ENCODE measurements at places on chromosomes 6 and 20. TPM values are rescaled to one million over a fixed set of nuclear protein-coding genes. Genes with fewer than 3 reads are reported as not detected.

The GATA5 gene
- total RNA-seq = not detected

DNA sequence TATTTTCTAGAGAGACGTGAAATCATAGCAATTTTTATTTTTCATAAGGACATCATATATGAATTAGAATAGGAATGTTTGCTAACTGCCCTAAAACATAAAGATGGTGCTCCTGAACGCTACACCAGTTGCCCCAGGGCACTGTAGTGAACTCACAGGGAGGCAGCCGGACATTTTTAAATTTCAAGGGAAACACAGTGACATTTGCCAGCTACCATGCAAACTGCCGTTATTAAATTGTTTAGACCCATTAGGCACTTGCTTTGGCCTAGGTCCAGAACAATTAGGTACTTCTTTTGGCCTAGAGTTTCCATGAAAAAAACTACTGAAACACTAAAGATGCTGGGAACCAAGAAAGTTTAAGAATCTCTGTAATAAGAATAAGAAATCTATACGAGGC, 24.9 kb upstream of the CFAP206 start:
- H3K27ac ChIP-seq = no peak overlapping the region
- DNase-seq = no peak
- H3K4me1 ChIP-seq = peaks cover 5% of the 10 kb centered on the region

GRCh38 chr6:139427199-139427598, 52.8 kb upstream of the CITED2 start:
- H3K27ac ChIP-seq = no peak overlapping the region
- no peaks in the 10 kb centered on the region for H3K4me1 ChIP-seq
- no peak overlapping the region for H3K4me3 ChIP-seq
- H3K36me3 ChIP-seq = peaks cover 1% of the 10 kb centered on the region
- peaks cover 19% of the 10 kb centered on the region for H3K27me3 ChIP-seq
- no peak for DNase-seq

The ZNF318 gene
- total RNA-seq = 6.7 TPM

DNA sequence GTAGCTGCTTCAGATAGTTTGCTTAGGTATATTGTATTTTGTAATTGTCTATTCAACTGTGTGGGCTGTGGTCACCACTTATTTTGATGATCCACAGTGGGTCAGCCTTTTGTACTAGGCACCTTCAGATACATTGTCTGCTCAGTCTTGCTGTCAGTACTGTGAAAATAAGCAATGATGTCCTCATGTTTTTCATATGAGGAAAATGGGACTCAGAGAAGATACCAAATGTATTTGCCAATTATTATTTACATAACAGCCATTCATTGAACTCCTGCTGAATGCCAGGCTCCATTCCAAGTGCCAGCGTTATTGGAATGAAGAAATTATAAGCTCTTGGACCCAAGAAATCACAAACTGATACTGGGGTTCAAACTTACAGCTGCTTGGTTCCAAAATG, 28.6 kb downstream of the MAPK14 start:
- H3K36me3 ChIP-seq = peaks cover 39% of the 10 kb centered on the region
- H3K27me3 ChIP-seq = no peaks in the 10 kb centered on the region
- H3K27ac ChIP-seq = no peak overlapping the region
- H3K4me3 ChIP-seq = no peak overlapping the region

DNA sequence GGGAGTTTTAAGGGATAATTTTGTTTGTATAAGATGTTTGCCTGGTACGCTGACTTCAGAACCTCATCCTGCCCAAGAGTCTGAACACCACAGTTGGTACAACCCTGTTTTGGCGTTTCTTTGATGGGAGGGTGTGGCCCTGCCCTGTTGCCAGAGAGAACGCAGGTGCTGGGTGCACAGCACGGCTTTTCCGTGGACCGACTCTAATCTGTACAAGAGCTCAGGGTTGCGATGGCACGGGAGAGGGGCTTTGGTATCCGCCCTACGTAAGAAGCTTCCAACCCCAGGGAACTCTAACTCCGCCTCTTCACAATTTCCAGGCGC, 1.3 kb downstream of the CYP24A1 start:
- peaks cover 64% of the 10 kb centered on the region for H3K27me3 ChIP-seq
- DNase-seq = no peak
- no peaks in the 10 kb centered on the region for H3K36me3 ChIP-seq
- H3K4me3 ChIP-seq = no peak overlapping the region

DNA sequence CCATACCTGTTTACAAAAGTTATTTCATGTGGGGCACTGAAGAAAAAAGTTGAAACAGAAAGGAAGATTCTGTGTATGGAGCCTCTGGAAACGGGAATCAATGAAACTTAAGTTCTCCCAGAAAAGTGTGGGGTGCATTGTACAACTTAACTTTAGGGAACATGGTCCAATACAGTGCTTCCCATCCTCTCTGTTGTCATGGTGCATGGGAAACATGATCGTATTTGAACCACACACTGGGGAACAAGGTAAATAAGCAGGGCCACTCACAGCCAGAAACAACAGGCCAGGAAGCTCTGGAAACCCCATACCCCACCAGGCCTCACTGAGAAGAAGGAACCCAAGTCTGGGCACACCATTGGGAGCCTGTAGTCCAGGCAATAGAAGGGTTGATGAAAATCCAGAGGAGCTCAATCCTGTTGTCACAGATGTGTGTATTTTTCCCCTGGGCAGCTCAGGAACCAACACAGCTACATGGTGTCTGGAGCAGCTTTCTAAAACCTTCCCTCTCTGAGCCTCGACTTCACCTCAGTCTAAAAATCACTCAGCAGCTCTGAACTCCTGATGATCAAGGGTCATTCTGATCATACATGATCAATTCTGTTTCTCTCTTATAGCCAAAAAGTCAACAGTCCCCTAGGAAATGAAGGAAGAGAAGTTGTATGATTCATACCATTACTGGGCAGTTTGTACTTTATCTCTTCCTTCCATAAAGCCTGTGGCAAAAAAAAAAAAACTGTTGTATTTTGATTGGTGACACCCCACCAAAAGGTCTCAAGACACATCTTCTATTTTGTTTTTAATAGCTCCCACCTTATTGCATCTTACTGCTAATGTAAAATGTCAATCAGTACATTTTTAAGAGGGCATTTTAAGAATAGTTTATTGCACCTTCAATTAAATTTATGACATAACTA, 198.5 kb upstream of the TAB2 start:
- peaks cover 62% of the 10 kb centered on the region for H3K4me1 ChIP-seq
- DNase-seq = no peak
- H3K4me3 ChIP-seq = no peak overlapping the region
- peak overlapping the region; percentile 56 for H3K27ac ChIP-seq
- no peaks in the 10 kb centered on the region for H3K27me3 ChIP-seq
- H3K36me3 ChIP-seq = peaks cover 49% of the 10 kb centered on the region

- no peaks in the 10 kb centered on the region for H3K36me3 ChIP-seq
- no peak overlapping the region for H3K27ac ChIP-seq
- H3K4me3 ChIP-seq = no peak overlapping the region
- no peaks in the 10 kb centered on the region for H3K27me3 ChIP-seq
Observed at GRCh38 chr6:45881705-45882467, 133.8 kb downstream of the CLIC5 start.

DNA sequence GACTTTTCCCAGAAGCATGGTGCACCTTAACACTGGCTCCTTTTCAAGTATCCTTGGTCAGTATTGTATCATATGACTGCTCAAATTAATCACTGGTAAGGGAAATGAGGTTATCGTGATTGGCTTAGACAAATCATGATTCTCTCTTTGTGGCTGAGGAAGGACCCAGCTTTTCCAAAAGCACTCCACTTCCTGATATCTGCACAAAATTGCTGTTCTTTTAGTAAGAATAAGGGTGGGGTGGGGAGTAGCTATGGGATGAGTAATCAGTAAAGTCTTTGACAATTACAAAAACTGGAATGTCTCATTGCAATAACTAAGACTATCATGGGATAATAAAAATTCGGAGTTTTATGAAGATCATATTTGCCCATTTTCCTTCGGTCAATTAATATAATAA, 9.0 kb upstream of the RIPPLY2 start:
- no peak for DNase-seq
- no peak overlapping the region for H3K4me3 ChIP-seq
- no peaks in the 10 kb centered on the region for H3K4me1 ChIP-seq
- no peak overlapping the region for H3K27ac ChIP-seq
- H3K27me3 ChIP-seq = peaks cover 13% of the 10 kb centered on the region

DNA sequence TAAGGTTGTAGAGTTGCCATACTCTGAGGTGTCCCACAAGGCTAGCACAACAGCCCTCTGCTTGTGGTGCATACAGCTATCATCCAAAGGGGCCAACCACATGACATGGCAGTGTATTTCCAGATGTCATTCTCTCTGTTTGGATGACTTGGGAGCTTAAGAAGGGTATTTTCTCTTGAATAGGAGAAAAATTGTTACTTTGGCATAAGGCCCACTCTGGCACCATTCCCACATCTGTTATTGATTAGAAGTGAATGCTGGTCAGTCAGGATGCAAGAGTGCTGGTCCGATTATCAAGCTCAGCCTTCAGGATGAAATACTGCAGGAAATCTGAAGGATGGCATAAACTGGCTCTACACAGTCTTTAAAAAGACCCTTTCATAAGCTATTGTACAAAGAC, 83.6 kb upstream of the C20orf144 start:
- H3K36me3 ChIP-seq = no peaks in the 10 kb centered on the region
- H3K4me3 ChIP-seq = no peak overlapping the region
- H3K4me1 ChIP-seq = no peaks in the 10 kb centered on the region
- no peak overlapping the region for H3K27ac ChIP-seq

DNA sequence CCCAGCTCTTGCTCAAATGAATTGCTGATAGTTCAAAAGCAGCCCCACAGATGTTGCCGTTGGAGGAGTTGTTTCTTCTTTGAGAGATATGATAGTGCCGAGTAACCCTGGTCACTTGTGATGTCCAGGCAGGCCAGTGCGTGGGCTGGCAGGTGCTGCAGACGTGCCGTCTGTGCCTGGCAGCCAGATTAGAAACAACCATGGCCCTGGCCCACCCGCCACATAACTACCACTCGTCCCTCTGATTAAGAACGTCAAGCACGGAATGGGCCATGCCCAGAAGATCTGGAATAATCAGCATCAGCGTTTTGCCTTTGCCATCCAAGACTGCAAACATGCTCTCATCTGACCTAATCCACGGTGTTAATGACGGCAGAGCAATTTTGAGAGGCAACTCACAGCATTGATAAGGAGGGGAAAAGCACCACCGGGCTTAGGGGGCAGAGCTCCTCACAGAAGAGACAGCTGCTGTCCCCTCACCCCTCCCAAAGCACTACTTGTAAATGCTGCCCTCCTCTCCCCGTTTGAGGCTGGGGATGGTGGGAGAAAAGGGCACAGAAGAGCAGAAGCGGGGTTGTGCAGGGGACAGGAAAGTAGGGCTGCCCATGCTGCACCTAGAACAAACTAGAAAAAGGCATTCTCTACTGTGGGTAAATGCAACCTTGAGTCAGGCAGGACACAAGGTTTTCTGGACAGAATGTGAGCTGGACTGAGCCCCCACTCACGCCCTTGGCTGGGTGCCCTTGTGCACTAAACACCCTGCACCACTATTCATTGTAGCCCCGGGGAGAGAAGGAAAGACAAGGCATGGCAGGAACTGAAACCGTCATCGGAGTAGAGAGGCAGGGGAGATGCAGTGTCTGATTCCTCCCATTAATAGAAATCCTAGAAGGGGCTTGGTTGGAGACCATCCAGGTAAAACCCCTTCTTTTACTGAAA, 5.3 kb upstream of the CPNE5 start:
- H3K36me3 ChIP-seq = no peaks in the 10 kb centered on the region
- H3K4me3 ChIP-seq = no peak overlapping the region
- peaks cover 7% of the 10 kb centered on the region for H3K4me1 ChIP-seq
- no peak for DNase-seq
- peaks cover 11% of the 10 kb centered on the region for H3K27me3 ChIP-seq

GRCh38 chr6:159233365-159234101, 64.3 kb downstream of the FNDC1 start:
- H3K36me3 ChIP-seq = no peaks in the 10 kb centered on the region
- no peak for DNase-seq
- no peak overlapping the region for H3K27ac ChIP-seq
- H3K4me1 ChIP-seq = no peaks in the 10 kb centered on the region
- no peak overlapping the region for H3K4me3 ChIP-seq

DNA sequence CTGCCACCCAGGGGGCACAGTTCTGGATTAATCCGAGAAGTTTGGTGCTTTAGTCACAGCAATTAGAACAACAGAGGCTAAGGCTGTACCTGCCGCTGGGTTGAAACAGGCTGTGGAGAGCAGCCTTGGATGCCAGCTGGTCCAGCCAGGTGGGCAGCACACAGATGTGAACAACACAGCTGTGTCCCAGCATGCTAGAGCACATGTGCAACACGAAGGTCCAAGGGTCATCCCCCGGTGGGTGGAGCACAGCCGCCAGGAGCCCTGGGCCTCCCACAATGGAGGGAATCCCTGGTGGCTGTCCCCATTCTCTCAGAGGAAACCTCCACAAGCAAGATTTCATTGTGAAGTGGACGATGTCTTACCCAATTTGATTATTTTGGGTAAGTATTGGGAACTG, 99.2 kb upstream of the SYNDIG1 start:
- peaks cover 5% of the 10 kb centered on the region for H3K27me3 ChIP-seq
- DNase-seq = no peak
- H3K4me3 ChIP-seq = no peak overlapping the region
- H3K36me3 ChIP-seq = no peaks in the 10 kb centered on the region
- no peaks in the 10 kb centered on the region for H3K4me1 ChIP-seq

The WFDC10B gene
- not detected for total RNA-seq

The TRAPPC3L gene
- not detected for total RNA-seq

GRCh38 chr6:152343735-152344360, 293.3 kb downstream of the SYNE1 start:
- peaks cover 10% of the 10 kb centered on the region for H3K27me3 ChIP-seq
- no peak overlapping the region for H3K27ac ChIP-seq
- H3K36me3 ChIP-seq = no peaks in the 10 kb centered on the region
- H3K4me3 ChIP-seq = no peak overlapping the region

DNA sequence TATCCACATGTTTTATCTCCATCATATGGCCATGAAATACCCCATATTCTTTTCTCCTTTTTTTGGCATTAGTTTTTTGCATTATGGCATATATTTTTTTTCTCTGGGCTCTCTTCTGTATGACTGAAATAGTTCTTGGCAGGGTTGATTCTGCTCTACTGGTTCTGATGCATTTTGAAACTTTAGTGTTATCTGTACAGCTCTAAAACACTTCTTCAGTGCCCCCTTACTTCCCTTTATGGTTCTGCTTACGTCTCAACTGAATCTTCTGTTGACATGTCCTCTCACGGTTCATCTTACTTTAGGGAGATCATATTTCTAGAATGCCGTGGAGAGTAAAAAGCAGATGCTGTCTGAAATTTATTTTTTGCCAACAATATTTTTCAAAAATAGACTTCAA, 23.2 kb upstream of the TXNDC5 start:
- no peaks in the 10 kb centered on the region for H3K4me1 ChIP-seq
- no peaks in the 10 kb centered on the region for H3K36me3 ChIP-seq
- no peak overlapping the region for H3K27ac ChIP-seq
- no peak for DNase-seq

DNA sequence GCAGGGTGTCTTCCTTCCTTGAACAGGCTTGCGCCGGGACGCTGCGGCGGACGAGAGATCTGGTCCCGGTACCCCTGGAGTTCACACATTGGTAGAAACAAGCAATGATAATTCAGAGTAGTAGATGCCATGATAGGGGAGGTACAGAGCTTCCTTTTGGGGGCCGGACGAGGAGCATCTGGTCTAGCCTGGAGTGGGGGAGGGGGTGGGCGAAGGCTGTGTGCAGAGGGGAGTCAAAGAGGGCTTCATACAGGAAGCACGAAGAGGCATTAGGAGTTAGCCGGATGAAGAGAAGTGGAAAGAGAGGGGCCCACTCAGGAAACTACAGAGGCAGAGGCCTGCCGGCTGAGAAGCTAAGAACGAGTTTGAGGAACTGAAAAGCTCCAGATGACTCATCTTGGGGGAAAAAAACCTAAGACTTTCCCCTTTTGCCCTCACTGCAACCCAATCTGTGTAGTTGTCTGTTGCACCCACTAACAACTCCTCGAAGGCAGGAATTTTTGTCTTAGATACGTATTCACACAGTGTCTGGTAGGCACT, 611 bp downstream of the CNPY3 start:
- peak overlapping the region; percentile 90 for H3K4me3 ChIP-seq
- peaks cover 39% of the 10 kb centered on the region for H3K36me3 ChIP-seq
- H3K4me1 ChIP-seq = peaks cover 47% of the 10 kb centered on the region
- H3K27me3 ChIP-seq = no peaks in the 10 kb centered on the region
- peak; percentile 87 for DNase-seq

All from activated CD8-positive, alpha-beta T cell treated with anti-CD3 and anti-CD28 coated beads, Interleukin-2, amount 10 ng/mL, durations not matched to agents 7 days and 5 days (primary cell).